CD4-positive, alpha-beta T cell treated with Interleukin-4 for 4 hours (primary cell): ENCODE measurements at places on chromosomes 11 and 22.
A peak's percentile ranks its signal among the peaks of the same experiment; 100 is the strongest.

- peak; percentile 59 for DNase-seq
Observed at GRCh38 chr22:41286639-41287091, 678 bp upstream of the RANGAP1 start.

DNA sequence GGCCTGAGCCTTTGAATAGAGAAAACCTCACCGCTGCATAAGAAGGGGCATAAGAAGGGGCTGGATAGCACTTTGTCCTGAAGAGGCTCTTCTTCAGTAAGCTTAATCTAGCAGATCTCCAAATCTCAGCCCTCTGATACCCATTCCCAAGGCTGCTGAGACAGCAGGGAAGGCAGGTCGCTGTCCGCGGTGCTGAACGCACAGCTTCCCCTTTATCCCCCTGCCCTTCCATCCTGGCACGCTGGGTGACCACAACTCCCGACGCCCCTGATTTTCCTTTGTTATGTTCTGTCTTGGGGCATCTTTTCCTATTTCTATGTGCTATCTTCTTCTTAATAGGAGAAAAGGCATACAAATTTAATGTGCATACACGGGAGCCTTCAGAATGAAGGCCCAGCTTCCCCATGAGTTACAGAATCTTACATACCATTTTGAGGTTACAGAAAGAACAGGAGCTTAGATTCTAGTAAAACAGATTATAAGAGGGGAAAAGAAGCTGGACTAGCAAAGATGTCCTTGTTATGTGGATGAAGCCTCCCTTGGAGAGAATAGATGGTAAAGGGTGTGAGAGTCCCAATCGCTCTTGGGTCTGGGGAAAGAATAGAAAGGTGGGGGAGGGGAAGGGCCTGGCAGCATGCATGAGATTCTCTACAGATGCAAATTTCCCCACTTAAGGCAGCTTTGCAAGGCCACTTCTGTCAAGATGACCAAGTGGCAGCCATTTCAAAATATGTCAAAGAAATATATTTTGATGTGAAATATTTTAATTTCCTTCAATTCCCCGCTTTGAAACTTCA lies 5.7 kb upstream of the SULT4A1 start:
- DNase-seq, result peak; percentile 10

DNA sequence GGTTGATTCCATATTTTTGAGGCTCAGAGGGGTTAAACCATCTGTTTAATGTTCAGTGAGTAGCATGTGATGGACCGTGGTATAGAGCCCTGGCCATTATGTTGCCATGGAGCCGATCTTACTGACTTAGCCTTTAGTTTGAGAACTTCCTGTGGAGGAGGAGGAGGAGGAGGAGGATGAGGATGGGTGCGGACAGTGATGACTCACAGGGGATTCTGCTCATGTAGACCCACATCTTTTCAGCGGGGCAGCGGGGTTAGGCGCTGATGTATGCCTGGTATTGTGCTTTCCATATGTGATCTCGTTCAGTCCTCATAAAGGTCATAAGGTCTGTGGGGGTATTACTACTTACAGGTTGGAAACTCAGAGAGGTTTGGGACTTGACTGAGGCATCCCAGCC lies 13.9 kb downstream of the STX3 start:
- DNase-seq, result no peak

DNA sequence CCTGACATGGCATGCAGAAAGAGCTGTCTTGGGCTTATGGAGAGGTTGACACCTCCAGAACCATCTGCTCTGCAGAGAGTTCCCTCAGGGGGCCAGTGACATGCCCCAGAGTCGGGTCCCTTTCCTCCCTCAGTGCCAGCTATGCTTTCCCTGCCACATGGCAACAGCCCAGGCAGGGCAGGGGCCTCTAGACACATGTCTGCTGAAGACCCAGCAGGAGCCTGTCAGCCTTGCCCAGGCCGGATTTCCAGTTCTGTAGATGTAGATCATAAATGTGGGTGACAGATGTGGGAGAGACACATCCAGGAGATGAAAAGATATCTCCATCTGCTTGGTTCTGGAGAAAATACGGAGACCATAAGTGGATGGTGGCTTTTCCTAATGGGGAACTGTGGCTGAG lies 25.5 kb downstream of the NAV2 start:
- no peak for DNase-seq

- no peak for DNase-seq
Observed at GRCh38 chr22:20978419-20978818, 3.7 kb upstream of the LZTR1 start.

DNA sequence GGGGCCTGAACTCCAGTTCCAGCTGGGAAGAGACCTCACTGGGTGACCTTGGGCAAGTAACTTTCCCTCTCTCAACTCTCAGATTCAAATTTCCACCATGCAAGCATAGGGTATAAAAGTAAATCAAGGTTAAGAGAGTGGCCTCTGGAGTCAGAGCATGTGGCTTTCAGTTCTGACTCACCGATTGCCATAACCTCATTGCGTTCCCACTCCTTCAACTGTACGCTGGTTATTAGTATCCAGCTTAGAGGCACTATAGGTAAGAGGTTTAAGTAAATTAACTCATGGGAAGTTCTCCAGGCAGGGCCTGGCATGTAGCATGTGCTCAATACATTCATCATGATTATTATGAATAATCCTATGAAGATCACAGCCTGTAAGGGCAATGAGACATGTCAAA lies 88.3 kb downstream of the FBXO7 start:
- DNase-seq, result no peak

DNA sequence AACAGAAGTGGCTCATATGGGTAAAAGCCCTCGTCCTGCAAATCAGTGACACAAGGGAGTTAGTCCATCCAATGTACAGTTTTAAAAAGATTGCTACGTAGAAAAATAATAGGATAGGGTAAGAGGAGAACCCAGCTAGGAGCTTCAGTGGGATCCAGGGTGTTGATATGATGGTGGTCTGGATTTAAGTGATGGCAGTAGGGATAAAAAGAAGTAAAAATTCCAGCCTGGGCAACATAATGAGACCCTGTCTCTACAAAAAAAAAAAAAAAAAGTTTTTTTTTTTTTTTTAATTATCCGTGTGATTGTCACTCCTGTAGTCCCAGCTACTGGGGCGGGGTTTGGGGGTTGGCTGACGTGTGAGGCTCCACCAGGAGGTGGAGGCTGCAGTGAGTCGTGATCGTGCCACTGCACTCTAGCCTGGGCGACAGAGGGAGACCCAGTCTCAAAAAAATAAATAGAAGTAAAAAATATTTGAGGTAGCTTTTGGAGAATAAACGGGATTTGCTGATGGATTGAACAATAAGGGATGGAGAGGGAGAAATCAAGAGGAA lies 7.0 kb upstream of the L3MBTL2 start:
- peak; percentile 38 for DNase-seq

DNA sequence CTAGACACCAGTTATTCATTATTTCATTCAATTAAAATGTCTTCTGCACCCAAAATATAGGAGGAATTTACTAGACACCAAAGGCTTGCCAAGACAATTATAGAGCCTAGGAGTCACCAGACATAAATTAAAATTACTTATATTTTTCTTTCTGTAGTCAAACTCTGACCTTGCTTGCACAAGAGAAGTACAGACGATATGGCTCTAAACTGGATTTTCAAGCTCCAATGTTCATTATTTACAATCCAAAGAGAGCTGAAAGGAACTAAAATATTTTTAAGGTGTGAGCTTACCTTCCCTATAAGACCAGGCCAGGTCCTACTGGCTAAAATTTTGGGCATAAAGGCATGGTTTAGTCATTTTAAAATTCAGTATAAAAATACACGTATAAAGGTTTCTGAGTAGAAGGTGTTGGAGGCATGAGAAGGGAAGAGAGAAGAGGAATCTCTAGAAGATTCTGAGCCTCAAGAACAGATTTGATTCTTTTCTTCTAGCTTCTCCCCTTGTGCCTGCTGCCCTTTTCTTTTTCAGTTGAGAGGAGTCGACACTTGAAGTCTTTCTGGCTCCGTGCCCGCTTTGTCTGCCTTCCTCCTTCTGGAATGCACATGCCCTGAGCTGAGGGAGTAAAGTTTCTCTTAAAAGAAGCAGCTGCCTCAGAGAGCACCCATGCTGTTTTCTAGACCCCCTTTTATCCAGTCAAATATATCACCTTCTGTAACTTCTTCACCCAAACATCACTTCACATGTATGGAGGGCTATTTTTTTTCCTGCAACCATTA lies 13.5 kb downstream of the C11orf97 start:
- DNase-seq, result no peak

GRCh38 chr11:80595011-80595410 lies 1154.2 kb upstream of the TENM4 start:
- no peak for DNase-seq

DNA sequence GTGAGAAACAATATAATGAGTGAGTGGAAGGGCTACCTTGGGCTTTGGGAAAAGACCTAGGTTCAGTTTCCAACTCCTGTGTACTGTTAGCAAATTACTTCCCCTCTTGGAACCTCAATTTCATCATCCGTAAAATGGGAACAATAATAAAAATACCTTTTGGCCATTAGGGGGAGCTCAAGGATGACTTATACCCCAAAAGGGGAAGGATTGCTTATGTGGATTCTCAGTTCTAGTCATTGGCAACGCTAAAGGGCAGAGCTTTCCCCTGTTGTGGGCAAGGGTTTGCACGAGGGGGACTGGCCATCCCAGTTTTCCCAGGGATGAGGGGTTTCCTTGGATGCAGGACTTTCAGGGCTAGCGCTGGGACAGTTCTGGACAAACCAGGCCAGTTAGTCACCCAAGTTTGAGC lies 3.1 kb upstream of the COMMD9 start:
- DNase-seq, result peak; percentile 72

DNA sequence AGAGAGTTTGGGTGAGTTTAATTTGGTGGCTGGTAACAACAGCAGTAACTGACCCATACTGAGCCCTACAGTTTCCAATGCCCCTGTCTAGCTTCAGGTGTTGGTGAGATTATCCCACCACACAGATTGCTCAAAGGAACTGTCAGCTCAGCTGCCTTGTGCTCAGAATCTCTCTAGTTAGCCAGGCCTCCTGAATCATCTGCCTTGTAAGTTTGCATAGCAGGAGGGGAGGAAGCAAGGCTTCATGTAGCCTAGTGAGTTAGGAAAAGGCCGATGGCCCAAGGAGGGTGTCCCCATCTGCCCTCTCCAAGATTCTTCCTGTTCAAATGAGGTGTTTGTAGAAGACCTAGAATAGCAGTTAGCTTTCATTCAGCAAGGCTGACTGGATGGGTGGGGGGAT lies 74.3 kb downstream of the MICAL2 start:
- no peak for DNase-seq

DNA sequence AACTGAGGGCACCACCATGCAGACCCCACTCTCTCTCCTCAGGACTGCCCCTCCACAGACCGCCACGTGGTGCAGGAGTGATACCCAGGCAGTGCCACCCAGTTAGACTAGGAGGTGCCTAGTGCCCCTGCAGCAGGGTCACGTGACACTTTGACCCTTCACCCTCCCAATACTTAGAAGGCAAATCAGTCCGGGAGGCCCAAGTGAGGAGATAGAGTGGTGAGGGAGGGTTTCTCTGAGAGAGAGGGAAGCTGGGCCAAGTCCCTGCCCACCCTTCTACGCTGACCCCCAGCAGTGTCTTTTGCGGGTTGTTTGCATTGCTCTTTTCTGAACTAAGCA lies 84.6 kb downstream of the BUD13 start:
- no peak for DNase-seq

DNA sequence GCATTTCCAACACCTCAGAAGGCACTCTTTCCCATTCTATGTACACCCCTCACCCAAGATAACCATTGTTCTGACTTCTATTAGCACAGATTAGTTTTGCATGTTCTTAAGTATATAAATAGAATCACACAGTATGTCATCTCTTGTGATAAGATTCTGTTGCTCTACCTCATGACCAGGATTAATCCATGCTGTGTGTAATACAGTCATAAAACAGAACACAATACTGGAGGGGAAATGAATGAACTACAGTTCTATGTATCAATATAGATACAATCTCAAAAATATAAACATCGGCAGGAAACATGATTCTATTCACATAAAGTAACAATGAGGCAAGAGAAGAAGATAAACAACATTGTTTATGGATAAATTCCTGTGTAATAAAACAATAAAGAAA lies 151.5 kb downstream of the ATG16L2 start:
- DNase-seq, result no peak

- DNase-seq, result no peak
Observed at GRCh38 chr22:19149991-19150390, at the start of gene GSC2. Gene GSC2 (minus strand): TSS chr22:19150292. CDS start chr22:19150283, 9 bp downstream.

DNA sequence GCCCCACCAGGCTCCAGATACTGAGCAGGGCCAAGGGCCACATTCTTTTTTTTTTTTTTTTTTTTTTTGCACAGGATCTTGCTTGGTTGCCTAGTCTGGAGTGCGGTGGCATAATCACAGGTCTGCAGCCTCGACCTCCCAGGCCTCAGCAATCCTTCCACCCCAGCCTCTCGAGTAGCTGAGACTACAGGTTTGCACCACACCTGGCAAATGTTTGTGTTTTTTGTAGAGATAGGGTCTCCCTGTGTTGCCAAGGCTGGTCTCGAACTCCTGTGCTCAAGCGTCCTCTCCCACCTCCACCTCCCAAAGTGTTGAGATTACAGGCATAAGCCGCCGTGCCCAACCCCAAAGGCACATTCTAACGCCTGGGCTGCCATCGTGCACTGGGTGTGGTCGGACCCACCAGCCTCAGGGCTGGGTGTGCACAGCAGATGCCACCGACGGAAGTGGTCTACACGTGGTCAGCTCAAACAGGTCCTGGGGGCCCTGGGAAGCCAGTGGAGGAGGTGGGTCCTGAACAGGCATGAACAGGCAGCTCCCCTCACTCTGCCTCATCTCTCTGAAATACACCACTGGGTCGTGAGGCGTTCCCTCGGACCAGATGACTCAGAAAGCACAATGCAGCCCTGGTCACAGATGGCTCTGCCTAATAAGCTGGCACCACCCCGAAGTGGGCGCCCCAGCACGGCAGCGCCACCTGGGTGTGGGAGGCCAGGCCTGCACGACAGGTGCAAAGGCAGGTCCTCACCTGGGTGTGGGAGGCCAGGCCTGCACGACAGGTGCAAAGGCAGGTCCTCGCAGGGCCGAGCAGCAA lies 5.1 kb upstream of the B4GALNT4 start:
- peak; percentile 81 for DNase-seq

DNA sequence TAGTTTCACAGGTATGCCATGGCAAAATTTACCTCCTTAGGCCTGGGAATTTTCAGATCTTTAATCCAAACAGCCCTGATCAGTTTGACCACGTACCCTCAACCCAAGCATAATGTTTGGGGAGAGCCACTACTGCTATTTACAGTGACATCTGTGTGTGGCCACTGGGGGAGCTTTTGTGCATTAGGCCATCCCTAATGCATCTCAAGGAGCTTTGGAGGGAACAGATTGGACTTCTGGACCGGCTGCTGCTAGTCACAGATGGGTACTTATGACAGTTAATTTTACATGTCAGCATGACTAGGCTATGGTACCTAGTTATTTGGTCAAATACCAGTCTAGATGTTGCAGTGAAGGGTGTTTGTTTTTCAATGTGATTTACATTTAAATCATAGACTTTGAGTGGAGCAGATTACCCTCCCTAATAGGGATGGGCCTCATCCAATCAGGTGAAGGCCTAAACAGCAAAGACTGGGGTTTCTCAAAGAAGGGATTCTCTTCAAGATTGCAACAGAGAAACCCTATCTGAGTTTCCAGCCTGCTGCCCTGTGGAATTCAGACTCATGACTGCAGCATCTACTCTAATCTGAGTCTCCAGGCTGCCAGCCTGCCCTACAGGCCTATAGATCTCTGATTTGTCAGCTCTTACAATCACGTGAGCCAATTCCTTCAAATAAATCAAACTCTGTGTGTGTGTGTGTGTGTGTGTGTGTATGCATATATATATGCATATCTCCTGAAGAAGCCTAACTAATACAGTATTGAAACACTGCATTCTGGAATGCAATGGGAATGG lies 38.0 kb upstream of the GALNT18 start:
- no peak for DNase-seq
